ENCODE measurements at places on chromosomes 4 and X.

DNA sequence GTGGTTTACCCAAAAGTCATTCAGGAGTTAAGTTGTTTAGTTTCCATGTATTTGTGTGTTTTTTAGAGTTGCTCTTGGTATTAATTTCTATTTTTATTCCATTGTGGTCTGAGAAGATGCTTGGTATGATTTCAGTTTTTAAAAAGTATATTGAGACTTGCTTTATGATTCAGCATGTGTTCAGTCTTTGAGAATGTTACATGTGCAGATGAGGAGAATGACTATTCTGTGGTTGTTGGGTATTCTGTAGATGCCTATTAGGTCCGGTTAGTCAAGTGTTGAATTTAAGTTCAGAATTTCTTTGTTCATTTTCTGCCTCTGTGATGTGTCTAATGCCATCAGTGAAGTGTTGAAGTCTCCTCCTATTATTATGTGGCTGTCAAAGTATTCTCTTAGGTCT lies 249.4 kb downstream of the ARHGAP10 start:
- DNase-seq = no peak

DNA sequence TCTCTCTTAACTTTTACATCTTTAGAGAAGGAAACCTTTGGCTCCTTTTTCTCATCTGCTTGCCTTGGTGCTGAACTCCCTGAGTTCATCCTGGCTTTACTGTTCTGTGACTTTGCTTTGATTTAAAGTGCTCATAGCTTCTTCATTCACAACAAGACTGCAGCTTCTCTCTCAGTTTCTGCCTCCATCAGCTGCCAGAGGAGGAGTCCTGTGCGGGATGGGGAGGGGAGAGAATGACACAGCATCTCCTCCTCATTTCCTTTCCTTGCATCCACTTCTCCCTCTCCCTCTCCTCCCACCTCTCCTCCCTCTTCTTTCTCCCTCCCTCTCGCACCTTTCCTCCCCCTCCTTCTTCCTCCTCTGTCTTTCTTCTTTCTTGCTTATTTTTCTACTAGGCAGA lies 42.0 kb downstream of the CBLL2 start:
- DNase-seq = no peak

- DNase-seq = no peak
Observed at GRCh38 chr4:20260821-20261220, 9.1 kb downstream of the SLIT2 start.

DNA sequence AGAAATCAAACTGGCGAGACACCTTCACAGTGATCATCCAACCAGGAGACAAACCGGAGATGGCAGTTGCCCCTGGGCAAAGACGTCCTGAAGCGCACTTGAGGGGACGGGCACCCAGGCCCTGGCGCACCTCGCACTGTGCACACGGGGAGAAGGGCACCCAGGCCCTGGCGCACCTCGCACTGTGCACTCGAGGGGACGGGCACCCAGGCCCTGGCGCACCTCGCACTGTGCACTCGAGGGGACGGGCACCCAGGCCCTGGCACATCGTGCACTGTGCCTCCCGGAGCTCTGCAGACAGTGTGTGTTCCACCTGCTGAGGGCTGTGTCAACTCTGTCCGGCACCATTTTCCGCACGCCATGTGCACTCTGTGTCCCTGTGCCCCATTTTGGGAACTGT lies 34.6 kb upstream of the CPLX1 start:
- no peak for DNase-seq

DNA sequence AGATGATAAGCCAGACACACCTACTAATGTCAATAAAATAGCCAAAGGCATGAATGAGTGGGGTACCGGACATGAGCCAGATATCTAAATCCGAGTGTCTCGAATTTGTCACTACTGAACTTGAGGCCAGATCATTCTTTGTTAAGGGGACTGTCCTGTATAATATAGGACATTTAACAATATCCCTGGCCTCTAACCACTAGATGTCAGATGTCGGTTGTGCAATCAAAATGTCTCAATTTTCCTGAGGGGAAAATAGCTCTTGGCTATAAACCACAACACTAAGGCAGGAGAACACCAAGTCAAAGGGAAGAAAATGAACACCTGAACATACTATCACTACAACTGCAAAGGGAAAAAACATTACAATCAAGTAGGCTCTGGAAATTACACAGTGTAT lies 154.5 kb downstream of the GPM6A start:
- no peak for DNase-seq

DNA sequence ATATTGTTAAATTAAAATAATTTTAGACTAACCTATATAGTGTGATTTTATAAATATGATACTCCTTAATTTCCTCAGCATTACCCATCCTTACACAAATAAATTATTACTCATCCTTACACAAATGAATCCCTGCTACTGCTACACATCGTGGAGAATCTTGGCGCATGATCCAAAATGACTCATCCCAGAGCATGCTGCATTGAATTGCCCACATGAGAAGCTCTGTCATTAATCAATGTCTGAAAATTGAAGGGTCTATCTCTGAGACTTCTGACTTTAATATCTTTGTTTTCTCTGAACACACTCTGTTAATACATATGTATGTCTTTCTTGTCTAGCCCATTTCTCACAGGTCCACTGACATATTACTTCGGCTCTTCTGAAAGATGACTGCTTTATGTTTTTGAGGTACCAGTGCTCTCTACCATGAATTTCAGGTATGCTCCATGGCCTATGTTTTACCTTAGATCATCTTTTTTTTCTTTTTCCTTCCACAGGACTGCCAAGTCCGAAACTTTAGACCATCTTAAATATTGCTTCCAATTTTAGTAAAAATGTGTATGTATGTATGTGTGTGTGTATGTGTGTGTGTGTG lies 15.7 kb upstream of the DUSP21 start:
- DNase-seq = peak; percentile 68

DNA sequence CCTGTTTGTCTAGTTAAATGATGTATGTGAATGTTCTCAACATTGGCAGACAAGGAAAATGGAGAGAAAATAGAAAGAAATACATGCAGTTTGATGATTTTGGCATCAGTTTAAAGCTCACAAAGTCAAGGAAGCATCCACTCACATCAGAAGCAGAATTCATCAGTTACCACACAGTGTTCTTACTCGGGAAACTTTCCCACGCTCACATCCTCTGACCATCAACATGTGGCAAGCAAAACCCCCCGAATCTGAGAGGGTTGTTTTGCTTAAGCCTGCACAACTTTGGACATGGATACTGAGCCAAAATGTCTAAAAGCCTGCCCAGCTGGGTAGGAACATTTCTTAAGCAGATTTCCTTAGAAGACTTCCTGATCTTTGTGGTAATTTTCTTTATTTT lies 407.6 kb downstream of the ANKRD50 start:
- DNase-seq = no peak

- DNase-seq = no peak
Observed at GRCh38 chr4:177907736-177908424, 465.6 kb upstream of the AGA start.
